ENCODE measurements at places on chromosomes 4 and X. TPM values are rescaled to one million over a fixed set of nuclear protein-coding genes. Genes with fewer than 3 reads are reported as not detected.

Gene HSD17B13
- total RNA-seq: 0.11 TPM

Gene NSG1
- total RNA-seq: 7.0 TPM

Gene MORF4L2
- total RNA-seq: 247 TPM

Gene CFAP97
- 33.7 TPM for total RNA-seq

Gene GYG2
- not detected for total RNA-seq

Gene FOXR2
- not detected for total RNA-seq

Gene EXOC1L
- total RNA-seq: not detected

Gene PAGE2B
- total RNA-seq: 4.7 TPM

Gene HS3ST1
- total RNA-seq: 0.19 TPM

Gene SUPT20HL1
- total RNA-seq: 0.71 TPM

Gene SPANXD
- total RNA-seq: not detected

Gene FHDC1
- 0.48 TPM for total RNA-seq

Gene TRIM61
- 1.7 TPM for total RNA-seq

Gene CTAG2
- not detected for total RNA-seq

Gene ADH7
- total RNA-seq: not detected

Gene RTL5
- total RNA-seq: 0.45 TPM

Gene GPM6B
- not detected for total RNA-seq

Gene GPC4
- not detected for total RNA-seq

Gene BGN
- not detected for total RNA-seq

Gene TGIF2LX
- not detected for total RNA-seq

Gene SLC49A3
- 1.4 TPM for total RNA-seq

Gene USP17L29
- not detected for total RNA-seq

Gene RNF150
- total RNA-seq: not detected

Gene PIN4
- 4.5 TPM for total RNA-seq

Gene UGT2B11
- total RNA-seq: not detected

Gene FAM133A
- not detected for total RNA-seq

Gene FAM47E
- total RNA-seq: not detected

Gene HHIP
- total RNA-seq: not detected

Gene CFAP99
- total RNA-seq: 0.11 TPM

Gene TLR10
- not detected for total RNA-seq

Gene PHKA1
- total RNA-seq: 9.9 TPM

Gene OPRPN
- total RNA-seq: not detected

Gene SPIN2A
- 0.76 TPM for total RNA-seq

Gene CABS1
- not detected for total RNA-seq

Gene TBX22
- total RNA-seq: not detected

Gene C1GALT1C1
- total RNA-seq: 44.6 TPM

Gene MBNL3
- 13.9 TPM for total RNA-seq

Gene FGFRL1
- 16.7 TPM for total RNA-seq
